ENCODE measurements at places on chromosomes 16 and 17.

DNA sequence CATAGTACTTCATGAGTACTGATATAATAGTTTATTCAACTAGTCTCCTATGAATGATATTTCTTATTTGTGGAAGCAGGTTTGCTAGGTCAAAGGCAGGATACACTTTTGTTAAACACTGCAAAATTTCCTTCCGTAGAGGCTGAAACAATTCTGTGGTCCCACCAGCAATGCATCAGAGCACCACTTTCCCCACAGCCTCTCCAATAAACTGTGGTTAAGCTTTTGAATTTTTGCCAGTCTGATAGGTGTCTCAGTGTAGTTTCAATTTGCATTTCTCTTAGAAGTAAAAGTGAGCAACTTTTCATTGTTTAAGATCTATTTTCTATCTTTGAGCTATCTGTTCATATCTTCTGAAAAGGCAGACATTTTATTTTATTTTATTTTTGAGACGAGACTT is 36.4 kb upstream of the CORO6 start:
- DNase-seq = no peak

- no peak for DNase-seq
These were observed 66.8 kb downstream of the C16orf78 start for GRCh38 chr16:49440156-49441065.

- no peak for DNase-seq
These were observed 267.9 kb upstream of the CCL2 start for GRCh38 chr17:33987162-33987561.

DNA sequence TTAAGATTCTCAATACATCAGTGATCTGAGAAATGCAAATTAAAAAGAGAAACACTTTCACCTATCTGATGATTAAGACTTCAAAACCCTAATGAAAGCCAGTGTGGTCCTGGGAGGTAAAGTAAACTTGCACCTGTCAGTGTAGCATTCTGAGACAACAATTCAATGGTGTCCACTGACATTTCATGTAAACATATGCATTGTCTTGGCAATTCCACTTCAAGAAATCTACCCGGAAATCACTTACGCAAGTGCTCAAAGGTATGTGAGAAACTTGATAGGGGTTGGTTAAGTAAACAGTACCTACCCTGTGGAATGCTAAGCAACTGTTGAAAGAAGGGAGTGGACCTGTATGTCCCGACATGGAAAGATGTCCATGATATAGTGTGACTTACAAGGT is 2.1 kb downstream of the ST6GALNAC1 start:
- peak; percentile 7 for DNase-seq

DNA sequence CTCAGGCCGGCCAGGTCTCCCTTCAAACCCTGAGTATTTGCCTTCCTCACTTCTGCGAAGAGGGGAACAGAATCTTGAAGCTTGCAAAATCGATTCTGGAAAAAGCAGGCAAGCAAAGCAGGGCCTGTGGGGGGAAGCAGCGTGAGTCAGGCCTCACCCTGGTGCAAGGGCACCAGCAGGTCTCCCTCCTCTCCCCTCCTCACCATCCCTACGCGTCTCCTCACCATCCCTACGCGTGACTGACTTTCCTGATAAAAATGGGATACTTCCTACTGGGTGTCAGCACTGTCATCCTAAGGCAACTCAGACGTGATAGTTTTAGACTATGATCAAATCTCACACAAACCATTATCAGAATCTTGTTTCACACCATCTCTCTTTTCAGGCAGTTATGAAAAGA is 12.1 kb downstream of the CMTM3 start:
- DNase-seq = no peak

DNA sequence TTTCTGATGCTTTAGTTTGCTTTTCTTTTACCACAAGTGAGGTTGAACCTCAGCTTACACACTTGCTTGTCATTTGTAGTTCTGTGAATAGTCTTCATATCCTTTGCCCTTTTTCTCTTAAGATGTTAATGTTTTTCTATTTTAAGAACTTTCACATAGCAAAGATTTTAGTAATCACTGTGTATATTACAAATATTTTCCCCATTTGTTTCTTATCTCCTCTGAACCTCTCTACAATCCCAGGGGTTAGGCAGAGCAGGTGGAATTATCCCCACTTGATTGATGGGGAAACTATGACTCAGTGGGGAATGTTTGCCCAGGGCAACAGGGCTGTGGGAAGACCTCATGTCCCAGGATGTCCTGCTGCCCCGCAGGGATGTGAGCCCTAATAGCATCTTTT is 11.7 kb upstream of the MYH3 start:
- DNase-seq = no peak

DNA sequence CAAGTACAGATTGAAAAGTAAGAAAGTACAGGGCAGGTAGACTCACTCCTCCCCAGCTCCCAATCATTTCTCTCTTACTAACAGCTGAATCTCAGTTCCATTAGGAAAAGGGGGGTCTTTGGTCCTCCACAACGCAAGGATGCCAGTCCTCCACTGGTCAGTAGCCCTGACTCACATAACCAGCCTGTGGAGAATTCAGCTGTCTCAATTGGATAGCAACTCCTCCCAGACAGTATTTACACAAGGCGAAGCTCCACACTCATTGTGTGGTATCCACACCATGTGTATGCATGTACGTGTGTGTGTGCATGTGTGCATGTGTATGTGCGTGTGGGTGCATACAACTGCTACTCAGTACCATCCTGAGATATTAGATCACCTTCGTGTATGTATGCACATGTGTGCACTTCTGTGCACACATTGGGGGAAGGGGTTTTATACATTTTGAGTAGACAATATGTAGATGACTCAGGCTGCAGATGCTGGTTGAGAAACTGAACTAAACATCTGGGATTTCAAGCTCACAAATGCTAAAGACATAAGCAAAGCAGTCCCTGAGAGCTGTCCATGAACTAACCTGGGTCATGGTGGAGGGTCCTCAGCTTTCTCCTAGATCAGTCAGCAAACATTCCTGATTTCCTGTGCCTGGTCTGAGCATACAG is 240.1 kb downstream of the SLC39A11 start:
- DNase-seq = no peak

- DNase-seq = no peak
These were observed 487 bp downstream of the TSR1 start for GRCh38 chr17:2335726-2336214.

GRCh38 chr16:50881331-50881830 is 139.5 kb downstream of the CYLD start:
- no peak for DNase-seq

DNA sequence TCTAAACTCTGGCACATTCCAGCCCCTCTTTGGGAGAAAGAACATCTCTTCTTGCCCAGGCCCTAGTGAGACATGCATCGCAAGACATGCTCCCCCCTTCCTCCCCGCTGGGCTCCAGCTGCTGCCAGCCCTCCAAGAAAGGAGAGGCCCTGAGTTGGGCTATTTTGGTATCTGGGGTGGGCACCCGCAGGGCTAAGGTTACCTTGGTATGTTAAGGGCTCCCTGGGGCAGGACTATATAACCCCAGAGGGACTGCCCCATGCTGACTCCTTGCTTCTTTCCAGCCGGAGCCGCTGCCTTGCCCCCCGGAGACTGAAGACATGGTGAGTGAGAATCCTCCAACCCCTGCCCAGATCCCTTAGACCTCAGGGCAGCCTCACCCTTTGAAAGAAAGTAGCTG is at the start of gene MYL11:
TSS of gene MYL11 (plus strand) at position 265 of the 400 bp plus-strand sequence. CDS start at position 321, 56 bp downstream.
- no peak for DNase-seq

DNA sequence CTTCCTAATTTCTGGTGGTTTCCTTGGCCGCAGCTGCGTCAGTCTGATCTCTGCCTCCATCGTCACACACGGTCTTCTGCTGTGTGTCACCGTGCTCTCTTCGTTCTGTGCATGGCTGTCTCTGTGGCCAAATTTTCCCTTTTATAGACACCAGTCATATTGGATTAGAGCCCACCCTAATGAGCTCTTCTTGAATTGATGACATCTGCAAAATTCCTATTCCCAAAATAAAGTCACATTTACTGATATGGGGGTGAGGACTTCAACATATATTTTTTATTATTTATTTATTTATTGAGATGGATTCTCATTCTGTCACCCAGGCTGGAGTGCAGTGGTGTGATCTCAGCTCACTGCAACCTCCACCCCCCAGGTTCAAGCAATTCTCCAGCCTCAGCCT is 38.4 kb downstream of the GINS3 start:
- DNase-seq = no peak

DNA sequence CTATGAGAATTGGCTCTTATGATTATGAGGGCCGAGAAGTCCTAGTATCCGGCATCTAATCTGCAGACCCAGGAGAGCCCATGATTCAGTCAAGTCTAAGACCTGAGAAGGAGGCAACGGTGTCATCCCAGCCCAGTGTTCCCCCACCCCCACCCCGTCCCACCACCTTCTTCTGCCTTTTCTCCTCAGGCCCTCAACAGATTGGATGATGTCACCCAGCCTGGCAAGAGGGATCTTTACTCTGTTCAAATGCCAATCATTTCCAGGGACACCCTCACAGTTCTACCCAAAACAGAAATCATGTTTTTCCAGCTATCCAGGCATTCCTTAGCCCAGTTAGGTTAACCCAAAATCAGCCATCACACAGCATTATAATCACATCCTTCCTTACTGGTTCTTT is 10.0 kb upstream of the GAA start:
- no peak for DNase-seq

DNA sequence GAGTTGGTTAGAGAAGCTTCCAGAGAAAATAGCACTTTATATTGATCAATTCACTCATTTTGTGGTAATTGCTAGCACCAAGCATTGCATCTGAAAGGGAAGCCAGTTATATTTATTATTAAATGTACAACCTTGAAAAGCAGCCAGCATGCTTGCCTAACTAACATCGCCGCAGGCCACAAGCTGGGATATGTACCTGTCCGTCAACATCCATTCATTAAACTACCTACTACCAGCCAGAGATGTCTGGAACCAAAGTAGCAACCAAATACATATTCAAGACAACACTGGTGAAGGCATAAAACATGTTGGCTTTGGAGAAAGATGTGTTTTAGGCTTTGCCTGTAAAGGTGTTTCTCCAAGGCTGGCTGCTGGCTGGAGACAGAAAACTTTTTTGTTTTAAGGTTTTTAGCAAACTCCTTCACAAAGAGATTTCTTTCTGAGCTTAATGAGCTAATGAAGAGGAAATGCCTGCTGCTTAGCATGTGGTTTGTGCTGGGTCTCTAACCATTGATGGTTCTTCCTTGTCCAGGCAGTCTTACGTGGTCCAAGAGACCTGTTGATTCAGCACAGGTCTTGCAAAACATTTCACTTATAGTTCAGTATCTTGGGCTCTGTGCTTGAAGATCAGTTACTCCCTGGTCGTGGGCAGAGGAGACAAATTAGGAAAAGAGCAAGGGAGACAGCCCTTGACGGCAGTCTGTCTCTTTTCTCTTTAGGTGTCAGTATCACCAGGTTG is 3.1 kb downstream of the ITPRIPL2 start:
- DNase-seq = no peak

GRCh38 chr16:9614389-9614788 is 522.9 kb downstream of the HAPSTR1 start:
- DNase-seq = no peak

DNA sequence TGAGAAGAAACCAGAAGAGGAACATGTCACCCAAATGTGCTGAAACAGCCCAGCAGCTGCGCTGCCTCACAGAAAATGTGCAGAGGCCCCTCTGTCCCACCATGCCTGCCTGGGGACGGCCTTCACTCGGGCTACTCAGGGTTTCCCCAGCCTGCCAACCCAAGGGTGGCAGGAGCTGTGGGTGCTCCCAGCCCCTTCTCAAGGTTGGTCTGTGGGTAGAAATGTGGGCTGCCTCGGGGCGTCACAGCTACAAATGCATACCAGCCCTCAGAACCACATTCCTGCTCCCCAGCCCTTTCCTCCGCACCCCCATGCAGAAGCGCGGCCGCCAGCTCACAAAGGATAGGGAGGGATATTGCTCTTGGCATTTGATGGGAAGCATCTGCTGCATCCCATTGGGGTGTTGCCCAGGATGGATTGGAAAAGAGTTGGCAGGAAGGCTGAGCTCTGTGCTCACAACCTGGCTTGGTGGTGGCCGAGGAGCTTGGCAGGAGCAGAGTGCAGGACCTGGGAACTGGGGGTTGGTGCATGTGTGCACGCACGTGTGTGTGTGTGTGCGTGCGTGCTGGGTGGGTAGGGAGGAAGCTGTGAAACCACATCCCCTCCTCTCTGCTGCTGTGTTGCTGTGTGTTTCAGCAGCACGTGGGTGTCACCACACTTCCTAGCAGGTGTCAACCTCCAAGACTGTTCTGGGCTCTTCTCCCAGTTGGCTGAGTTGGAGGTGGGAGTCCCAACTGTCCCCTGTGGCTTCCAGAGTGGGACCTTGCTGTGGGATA is 304.4 kb downstream of the SEC14L1 start:
- no peak for DNase-seq

- DNase-seq = no peak
These were observed 43.6 kb downstream of the TBC1D16 start for GRCh38 chr17:79991924-79992648.

- no peak for DNase-seq
These were observed 23.4 kb downstream of the MYH8 start for GRCh38 chr17:10398352-10398751.

- DNase-seq = peak; percentile 93
These were observed 1.2 kb upstream of the MT2A start for GRCh38 chr16:56607109-56607618.
